ENCODE measurements at places on chromosomes 16 and 17.
A peak's percentile ranks its signal among the peaks of the same experiment; 100 is the strongest.

DNA sequence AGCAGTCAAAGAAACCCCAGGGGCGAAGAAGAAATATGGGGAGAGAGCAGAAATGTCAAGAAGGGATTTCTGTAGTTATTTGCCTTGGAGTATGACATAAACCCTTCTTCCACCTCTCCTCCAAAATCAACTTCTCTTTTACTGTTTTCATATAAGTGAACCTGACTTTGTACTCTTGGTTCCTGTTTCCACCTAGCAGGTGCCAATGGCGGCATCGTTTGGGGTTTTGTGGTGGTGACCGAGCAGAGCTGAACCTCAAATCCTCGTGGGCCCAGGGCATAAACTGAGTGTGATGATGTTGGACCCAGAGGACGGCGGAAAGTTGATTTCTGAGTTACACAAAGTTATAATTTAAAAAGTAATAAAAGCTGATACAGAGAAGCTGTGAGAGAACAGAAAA is 39.6 kb upstream of the PSMD7 start:
- DNase-seq: no peak

DNA sequence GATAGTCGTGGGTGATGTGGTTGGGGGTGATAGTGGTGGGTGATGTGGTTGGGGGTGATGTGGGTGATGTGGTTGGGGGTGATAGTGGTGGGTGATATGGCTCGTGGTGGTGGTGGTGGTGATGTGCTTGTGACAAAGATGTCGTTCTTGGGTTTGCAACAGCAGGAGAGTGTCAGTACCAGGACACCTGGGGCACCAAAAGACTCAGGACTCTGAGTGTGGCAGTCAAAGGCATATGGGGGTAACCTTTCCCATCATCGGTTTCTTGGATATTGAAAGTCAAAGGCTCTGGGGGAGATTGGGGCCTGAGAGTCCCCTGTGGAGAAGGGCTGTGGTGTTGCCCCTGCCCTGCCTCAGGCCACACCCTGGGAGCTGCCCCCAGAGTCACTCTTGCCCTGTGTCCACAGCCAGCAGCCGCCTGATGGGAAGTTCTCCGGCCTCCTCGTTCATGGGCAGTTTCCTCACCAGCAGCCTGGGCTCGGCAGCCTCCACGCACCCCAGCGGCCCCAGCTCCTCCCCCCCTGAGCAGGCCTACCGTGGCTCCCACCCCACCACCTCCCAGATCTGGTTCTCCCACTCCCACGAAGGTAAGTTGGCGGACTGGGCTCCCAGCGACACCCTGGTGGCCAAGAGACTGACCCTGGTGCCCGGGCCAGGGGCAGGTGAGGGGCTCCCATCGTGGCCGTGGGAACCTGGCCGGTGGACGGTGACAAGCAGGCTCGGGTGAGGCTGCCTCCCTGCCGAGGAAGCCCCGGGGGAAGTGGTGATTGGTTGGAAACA is 31.3 kb downstream of the BAHCC1 start:
- DNase-seq: no peak

- no peak for DNase-seq
Observed at GRCh38 chr17:48960834-48961515, 7.4 kb downstream of the GIP start.

GRCh38 chr17:33438578-33438977 is 145.5 kb upstream of the ASIC2 start:
- DNase-seq: no peak

DNA sequence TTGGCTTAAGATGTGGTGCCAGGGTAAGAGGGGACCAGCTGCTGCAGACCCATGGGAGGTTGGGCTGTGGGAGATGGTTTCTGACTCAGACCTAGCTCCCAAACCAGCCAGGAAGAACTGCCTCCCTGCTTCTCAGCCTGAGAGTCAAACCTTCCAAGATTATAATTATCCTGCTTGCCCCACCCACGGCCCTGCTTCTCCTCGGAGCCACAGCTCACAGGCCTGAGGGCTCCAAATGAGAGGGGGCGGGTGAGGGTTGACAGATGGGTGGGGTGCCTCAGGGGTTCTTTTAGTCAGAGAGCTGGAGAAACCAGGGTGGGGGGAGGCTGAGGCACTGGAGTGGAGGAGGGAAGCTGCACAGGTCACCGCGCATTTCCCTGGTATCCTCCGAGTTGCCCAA is 28.7 kb upstream of the GRIN2A start:
- DNase-seq: no peak

- peak; percentile 52 for DNase-seq
Observed at GRCh38 chr17:78252111-78252634, 20.7 kb downstream of the TMEM235 start.

DNA sequence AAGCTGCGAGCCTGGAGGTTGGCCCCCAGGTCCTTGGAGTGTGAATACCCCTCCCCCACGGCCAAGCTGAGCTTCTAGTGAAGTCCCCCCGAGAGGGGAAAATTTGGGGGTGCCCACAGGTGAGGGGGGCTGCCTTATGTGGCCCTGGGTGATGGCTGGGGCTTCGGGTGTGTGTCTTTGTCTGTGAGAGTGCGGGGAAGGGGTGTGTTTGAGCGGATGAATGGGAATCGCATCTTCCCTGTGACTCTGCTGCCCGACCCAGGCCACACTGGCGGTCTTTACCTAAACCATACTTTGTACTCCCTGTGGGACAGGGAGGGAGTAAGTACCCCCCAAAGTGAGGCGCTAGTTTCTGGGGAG is 1.3 kb downstream of the SBK1 start:
- DNase-seq: no peak

DNA sequence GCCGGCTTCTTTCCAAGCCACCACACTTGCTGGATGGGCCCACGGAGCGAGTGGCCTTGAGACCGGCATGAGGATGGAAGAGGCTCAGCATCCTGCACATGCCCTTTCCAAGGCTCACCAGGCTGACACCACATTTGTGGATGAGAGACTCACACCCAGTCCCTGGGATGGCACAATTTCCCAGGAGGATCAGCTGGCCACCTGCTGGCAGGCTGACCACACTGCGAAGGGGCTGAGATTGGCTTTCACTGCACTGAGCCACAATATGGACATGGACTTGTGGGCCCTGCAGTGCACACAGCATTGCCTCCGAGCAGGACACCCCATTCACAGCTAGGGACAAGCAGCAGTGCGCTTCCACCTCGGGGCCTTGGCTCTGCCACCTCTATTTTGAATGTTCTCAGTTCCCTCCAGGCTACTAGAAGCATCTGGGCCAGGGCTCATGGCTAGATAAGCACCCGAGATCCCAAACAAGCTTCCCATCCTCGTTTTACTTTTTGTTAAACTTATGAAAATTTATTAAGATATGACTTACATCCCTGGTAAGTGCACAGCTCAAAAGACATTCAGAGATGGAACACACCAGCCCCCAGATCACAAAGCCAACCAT is 25.3 kb upstream of the KSR1 start:
- no peak for DNase-seq

DNA sequence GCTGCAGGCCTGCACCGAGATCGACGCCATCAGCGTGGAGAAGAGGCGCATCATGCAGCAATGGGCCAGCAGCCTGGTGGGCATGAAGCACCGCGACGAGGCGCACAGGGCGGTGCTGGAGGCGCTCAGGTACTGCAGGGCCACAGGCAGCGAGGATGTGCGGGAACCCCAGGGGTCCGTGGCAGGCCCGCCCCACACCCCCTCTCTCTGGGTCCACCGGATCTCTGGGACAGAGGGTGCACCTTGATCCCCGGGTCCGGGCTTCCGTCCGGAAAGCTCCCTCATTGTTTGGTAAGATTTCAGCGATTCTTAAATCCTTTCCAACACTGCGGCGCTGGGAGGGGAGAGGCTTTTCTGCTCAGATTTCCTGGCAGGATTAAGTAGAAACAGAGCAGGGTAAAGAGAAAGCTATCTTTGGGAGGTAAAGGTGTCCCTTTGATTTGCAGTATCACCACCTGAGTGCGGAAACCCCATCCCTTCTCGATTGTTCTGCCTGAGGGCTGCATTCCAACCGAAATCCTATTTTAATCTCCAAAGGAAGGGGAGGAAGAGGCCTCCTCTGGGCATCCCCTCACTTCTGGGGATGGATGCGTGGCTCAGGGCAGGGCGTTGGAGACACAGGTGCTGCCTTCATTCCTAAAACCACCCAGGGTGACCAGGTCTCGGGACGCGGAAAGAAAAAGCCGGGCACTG is 29.2 kb downstream of the CCDC40 start:
- no peak for DNase-seq
